ENCODE measurements at places on chromosomes 1 and 21.

DNA sequence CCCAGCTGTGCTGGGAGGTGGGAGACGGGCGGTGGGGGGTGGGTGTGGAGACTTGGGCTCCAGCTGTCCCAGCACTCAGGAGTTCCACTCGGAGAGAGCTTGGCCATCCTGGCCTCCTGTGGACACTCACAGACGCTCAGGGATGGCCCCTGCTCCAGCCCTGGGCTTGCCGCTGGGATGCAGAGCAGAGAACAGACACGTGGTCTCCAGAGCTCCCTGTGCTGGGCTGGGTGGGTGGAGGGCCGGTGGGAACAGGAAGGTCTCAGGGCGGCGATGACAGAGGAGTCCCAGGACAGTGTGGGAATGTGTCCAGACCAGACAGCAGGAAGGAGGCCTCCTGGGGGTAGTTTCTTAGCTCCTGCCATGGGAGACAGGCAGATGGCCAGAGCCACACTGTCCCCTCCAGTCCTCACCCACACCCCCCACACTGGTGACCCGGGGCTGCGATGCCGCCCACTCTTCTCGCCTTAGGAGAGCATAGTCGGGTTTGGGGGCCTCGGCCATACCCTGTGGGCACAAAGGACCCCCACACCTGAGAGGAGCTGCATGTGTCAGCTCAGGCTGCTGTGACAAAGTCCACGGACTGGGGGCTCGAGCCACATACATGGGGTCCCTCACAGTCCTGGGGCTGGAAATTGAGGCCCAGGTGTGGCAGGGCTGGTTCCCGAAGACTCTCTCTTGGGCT is 2.0 kb downstream of the KRTAP10-9 start:
- no peak for DNase-seq

DNA sequence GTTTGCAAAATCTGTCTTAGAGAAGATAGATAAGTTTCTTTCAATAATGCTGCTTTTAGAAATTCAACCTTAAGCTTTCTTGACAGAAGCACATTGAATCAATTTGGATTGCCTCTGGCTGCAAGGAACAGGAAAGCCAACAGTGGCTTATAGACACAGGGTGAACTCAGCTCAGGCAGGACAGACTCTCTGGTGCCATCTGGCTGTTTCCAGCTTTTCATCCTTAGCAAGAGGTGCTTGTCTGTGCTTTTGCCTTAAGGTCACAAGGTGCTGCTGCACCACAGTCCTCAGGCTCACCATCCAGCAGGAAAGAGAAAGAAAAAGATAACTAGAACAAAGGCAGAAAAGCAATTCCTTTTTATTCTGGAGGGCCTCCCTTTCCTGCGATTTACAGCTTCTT is 93.7 kb upstream of the ETS2 start:
- DNase-seq, result no peak

- peak; percentile 71 for DNase-seq
Measured at GRCh38 chr1:230077436-230078213, 10.6 kb downstream of the GALNT2 start.

DNA sequence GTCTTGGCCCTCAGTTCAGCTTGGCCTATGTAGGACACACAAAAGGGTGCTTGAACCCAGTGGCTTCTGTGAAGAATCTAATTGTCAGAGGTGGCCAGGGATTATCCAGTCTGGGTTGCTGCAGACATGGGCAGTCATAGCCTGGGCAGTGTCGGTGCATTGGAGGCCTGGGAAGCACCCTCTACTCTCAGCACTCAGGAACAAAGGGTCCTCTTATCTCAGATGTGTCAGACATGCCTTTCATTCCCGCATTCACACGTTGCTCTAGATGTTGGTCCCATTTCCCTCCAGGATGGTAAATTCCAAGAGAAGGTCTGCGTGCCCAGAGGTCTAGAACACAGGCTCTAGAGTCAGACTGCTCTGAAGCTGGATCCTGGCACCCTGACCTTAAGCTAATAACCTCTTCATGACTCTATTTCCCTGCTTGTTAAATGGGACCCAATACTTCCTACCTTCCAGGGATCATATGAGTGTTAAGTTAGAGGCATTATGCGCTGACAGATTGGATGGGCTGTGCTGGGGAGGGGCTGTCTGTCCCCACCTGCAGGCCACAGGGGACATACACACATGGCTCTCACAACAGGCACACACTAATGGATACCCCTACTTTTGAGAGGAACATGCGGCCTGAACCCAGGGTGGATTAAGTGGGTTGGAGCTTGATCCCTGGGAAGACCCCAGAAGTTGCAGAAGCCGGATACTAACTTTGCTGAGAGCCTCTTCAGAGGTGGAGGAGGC is 16.5 kb upstream of the EDN2 start:
- DNase-seq, result no peak

GRCh38 chr1:162639718-162640117 is 7.5 kb downstream of the DDR2 start:
- DNase-seq, result no peak

GRCh38 chr1:101253976-101254674 is 17.3 kb downstream of the S1PR1 start:
- peak; percentile 14 for DNase-seq

DNA sequence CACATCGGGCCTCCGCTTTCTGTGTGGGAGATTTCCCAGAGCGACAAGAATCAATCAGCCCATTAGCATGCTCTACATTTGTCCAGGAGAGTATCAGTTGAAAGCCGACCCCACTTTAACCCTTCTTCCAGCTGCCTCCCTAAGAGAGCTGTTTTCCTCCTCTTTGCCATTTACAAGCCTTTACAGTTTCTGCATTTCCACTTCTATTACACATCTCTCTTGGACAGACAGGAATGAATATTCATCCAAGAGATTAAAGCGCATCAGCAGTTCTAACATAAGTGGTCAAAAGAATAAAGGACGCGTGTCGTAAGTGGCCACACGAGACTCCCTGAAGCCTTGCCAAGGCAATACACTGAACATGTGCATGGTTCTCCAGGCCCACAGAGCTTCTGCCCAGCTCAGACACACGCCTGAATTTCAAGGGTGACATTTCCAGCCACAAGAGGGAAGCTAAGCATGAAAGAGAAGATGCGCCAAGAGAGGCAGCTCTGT is 47.3 kb downstream of the FAM78B start:
- DNase-seq, result no peak

DNA sequence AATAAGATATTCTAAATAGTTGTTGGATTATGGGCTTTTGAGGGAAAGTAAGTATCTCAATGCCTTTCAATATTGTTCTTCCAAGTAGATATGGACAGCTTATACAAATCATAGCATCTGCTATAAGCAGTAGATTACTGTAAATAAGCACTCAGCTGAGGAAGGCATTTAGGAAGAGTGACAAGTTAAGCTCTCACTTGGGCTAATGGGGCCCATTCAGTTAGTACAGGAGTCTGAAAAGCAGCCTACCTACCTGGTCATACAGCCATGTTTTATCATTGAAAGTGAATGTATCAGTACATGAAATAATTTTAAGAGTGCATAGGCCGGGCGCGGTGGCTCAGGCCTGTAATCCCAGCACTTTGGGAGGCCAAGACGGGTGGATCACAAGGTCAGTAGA is 73.1 kb downstream of the APP start:
- no peak for DNase-seq

DNA sequence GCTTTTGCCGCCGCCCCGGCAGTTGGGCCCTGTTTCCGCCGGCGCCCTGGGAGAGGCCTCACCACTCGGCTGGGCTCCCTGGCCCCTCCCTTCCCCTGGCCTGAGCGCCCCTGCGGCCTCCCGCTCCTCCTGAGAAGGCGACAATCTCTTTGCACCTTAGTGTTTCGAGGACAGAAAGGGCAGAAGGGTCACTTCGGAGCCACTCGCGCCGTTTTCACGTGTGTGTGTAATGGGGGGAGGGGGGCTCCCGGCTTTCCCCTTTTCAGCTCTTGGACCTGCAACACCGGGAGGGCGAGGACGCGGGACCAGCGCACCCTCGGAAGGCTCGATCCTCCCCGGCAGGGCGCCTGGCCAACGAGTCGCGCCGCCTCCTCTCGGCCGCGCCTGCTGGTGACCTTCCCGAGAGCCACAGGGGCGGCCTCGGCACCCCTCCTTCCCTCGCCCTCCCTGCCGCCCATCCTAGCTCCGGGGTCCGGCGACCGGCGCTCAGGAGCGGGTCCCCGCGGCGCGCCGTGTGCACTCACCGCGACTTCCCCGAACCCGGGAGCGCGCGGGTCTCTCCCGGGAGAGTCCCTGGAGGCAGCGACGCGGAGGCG is 432 bp upstream of the SIM2 start:
- DNase-seq, result no peak

DNA sequence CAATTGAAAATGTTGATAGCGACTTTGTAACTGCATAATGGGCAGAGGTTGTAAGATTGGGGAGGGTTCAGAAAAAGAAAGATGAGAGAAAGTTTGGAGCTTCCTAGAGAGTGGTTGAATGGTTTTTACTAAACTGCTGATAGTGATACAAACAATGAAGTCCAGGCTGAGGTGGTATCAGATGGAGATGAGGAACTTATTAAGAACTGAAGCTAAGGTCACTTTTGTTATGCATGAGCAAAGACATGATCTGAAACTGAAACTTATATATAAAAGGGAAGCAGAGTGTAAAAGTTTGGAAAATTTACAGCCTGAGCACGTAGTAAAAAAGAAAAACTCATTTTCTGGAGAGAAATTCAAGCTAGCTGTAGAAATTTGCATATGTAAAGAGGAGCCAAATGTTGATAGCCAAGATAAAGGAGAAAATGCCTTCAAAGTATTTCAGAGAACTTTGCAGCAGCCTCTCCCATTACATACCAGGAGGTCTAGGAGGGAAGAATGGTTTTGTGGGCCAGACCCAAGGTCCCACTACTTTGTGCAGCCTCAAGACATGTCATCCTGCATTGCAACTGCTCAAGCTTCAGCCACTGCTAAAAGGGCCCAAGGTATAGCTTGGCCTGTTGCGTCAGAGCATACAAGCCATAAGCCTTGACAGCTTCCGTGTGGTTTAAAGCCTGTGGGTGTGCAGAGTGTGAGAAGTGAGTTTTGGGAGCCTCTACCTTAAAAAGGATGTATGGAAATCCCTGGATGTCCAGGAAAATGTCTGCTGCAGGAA is 843.9 kb downstream of the AMY1C start:
- no peak for DNase-seq

- DNase-seq, result no peak
Measured at GRCh38 chr21:34704119-34704518, 35.3 kb downstream of the CLIC6 start.

GRCh38 chr1:220680085-220680687 is 10.0 kb upstream of the C1orf115 start:
- DNase-seq, result no peak

DNA sequence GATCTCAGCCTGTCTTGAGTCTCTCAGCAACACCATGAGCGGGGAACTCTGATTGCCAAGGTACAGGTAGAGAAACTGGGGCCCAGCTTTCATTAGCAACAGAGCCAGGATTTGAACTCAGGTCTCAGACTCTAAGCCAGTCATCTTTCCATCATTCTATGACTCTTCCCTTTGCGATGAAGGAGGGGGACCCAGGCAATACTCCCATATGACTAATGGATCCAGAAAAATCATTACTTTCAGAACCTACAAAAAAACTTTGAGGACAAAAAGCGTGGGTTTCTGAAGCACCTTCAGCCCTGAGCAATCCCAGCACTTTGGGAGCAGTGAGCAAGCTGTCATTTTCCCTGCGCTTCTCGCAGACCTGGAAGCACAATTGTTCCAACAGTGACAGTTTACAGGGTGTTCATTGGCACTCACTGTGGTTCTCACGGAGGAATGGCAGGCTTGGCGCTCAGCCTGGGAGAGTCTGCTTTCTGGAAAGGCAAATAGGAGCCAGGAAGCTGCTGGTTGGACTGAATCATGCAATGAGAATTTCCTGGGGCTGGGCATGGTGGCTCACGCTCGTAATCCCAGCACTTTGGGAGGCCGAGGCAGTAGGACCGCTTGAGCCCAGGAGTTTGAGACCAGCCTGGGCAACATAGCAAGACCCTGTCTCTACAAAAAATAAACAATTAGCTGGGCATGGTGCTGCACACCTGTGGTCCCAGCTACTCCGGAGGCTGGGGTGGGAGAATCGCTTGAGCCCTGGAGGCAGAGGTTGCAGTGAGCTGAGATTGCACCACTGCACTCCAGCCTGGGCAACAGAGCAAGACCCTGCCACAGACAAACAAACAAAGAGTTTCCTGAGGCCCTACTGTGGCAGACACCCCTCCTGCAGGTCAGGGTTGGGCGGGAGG is 40.1 kb downstream of the SLC2A7 start:
- peak; percentile 86 for DNase-seq

DNA sequence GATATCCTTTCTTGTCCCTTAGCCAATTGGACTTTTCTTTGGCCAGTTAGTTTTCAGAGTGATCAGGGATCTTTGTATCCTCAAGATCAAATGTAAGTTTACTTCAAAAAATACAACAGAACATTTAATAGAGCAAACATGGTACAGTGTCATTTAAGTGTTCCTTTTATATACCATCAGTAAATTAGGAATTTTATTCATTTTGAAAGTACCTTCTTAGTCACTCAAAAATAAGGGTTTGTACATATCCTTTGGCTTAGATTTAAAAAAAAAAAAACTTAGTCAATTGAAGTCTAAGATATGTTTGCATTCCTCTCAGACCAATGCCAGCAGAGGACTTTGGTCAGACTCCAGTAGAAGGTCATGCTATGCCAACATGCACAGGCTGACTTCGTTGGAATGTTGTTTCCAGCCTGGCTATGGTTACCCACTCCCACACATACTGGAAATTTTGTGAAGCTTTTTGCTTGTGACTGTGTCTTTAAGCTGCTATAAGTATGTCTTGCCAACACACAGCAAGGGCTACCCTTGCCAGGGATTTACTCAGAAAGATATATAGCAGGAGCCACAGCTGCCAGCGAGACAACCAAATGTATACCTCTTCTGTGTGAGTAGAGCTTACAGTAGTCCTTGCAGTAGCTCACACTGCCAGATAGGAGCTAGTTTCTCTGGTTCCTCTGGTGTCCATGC is 81.5 kb upstream of the LRIF1 start:
- DNase-seq, result peak; percentile 23

- DNase-seq, result no peak
Measured at GRCh38 chr1:241081473-241081872, 275.5 kb downstream of the RGS7 start.

- no peak for DNase-seq
Measured at GRCh38 chr1:46615735-46616134, 876 bp downstream of the MOB3C start.

- DNase-seq, result no peak
Measured at GRCh38 chr1:182149411-182149965, 88.0 kb upstream of the ZNF648 start.

DNA sequence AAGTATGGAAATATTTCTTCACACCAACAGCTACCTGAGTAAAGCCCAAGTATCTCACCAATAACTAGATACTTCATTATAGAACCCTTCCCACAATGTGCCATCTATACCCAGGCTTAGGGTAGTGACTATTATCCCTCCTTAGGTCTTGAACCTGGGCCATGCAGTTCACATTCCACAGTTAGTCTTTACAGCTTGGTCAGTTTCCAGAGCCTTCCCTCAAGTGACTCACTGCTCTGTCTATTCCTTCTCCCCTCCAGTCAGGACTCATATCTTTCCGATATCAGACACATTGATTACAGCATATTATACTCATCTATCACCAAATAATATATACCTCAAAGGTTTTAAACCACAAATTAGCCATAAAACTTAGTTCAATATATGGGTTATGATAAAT is 23.6 kb downstream of the VAMP4 start:
- DNase-seq, result no peak

- DNase-seq, result no peak
Measured at GRCh38 chr1:69693921-69694675, 126.4 kb downstream of the LRRC7 start.

All from AG04449 (cell line).